T1000 (cell line): ENCODE measurements at places on chromosomes 7 and 10.

GRCh38 chr7:6106140-6106904 lies 75.1 kb downstream of the ANKRD61 start:
- no peak for DNase-seq

GRCh38 chr10:97828721-97829120 lies 20.9 kb upstream of the GOLGA7B start:
- no peak for DNase-seq

GRCh38 chr10:124903111-124903510 lies 38.8 kb upstream of the ZRANB1 start:
- DNase-seq = no peak

DNA sequence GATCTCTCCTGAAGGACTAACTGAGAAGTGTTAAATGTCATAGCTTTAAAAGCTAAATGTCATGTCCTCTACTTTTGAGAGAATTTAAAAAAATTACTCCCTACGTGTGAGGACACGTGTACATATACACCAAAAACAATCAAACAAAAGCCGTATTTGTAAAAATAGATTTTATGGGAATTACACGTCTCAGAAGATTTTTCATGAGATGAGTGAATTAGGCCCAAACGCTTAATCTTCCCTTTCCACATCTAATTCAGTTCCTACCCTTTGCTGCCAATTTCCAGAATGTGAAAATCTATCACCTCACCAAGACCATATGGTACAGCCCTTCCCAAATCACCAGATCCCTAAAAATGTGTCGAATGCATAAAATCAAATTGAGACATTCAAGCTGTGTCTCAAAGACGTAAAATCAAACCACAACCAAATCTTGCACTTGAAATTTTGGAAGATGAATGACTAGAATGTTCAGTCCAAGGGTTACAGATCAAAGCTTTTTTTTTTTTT lies 1.0 kb upstream of the CTTNBP2 start:
- DNase-seq = no peak

GRCh38 chr10:13526948-13527863 lies 1.6 kb downstream of the BEND7 start:
- DNase-seq = no peak

DNA sequence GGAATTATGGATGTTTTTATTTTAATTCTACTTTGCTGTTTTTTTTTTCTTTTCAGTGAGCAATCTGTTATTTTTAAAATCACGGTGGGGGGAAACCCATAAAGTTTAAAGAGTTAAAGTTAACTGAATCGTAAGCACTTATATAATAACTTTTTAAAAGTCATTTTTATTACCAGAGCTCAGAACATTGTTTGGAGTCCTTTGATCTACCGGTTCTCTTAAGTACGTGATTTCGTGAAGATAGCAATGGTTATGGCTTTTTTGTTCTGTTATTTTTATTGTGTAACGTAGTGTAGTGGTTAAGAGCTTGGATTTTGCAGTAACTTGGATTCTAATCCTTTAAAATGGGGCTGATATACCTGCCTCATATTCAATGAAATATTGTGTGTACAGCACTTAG lies 57.4 kb downstream of the NHLRC2 start:
- no peak for DNase-seq

DNA sequence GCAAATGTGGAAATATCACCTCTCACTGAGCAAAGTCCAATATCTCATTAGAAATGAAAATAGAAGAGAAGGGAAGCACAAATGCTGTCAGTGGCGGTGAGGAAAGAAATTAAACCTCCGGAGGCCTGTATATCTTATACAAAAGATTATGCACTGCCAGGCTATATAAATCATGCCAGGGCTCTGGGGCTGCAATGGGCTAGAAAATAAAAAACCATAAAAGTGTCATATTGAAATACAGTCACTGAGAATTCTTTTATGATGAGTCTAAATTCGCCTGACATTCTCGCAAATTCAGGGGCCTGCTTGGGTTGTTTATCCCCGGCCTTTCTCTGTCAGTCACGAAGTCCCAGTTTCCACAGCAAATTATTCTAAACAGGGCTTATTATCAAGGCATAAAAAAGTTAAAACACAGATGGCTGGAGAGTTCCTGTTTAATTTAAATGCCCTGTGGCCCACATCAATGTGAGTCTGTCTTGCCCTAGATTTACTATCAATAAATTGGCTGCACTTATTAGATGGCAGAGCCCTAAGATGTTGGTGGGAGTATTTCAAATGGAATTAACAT lies 193.8 kb downstream of the SNX10 start:
- no peak for DNase-seq
